ENCODE measurements at places on chromosomes 1 and 21.

DNA sequence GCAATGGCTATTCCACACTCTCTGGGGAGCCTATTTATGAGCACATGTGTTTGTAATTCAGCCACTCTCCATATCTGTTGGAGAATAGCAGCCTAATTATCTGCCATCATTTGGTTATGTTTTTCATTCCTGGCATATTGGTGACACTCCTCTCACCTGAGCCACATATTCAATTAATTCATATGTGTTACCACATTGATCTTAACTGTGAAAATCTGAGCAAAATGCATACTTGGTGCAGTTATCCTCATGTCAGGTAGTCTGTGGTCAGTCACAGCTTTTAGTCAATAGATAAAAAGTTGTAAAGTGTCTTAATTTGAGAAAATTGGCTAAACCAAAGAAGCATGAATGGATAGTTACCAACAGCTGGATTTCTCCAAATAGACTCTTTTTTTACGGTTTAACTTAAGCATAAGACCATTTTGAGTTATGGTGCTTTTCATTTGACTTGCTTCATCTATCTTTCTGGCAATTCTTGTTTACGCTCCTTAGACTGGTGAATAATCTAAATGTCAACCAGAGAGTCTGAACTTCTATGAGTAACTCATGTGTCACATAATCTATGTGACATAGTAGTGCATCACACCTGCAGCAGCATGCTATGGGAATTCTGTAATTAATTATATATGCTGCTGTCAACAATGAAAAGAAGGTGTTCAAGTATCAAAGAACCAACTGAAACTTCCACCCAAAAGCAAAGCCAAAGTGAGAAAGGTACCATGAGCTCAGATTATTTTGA, 187.7 kb upstream of the SGIP1 start:
- DNase-seq: no peak

DNA sequence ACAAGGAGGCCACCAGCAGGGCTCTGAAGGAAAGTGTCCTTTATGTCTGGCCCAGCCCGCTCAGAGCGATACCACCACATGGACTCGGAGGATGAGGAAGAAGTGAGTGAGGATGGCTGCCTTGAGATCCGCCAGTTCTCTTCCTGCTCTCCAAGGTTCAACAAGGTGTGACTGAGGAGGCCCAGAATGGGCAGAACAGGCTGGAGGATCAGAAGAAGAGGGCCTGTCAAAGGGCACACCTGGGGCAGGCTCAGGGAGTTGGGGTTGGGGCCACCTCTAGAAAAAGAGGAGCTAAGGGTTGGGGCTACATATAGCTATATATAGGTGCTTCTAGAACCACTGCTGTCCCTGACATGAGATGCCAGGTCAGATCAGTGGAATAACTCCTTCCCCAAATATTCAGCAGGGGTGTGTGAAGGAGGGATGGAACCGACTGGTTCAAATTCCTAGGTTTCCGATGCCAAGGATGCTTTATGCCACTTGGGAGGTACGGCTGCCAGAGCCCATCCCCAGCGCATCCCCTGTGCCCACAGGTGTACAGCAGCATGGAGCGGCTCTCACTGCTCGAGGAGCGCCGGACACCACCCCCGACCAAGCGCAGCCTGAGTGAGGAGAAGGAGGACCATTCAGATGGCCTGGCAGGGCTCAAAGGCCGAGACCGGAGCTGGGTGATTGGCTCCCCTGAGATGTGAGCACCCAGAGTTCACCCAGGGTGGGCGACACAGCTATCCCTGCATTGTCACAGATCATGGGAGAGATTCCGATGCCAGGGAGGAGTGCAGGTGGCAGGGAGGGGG, 102.2 kb downstream of the PIK3R3 start:
- no peak for DNase-seq

DNA sequence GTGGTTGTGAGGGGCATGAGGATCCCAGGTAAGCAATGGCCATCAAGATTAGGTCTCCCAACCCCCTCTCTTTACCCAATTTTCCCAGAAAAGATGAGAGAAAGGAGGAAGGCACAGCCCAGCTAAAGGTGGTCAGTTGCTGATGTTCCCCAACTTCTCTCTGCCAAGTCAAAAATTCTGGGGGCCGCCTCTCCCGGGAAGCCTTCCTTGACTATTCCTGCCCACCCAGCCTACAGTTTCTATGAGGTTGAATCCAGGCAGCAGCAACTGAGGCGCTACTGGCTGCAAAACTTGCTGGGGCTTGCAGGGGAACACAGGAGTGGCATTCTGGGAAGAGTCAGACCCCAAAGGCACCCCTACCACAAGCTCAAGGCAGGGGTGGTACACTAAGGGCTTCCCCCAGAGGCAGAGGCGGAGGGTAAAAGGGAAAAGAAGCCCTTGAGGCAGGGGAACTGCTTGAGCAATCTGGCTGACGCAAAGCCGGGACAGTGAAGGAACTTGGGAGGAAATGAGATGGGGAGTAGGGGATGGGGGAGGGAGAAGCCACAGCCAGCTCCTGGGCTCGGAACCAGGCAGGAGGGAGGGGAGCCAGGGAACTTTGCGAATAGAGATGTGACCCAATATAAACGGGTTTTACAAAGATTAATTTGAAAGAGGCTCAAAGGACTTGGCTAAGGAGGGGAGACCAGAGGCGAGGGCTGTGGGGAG, 31.2 kb downstream of the SDC3 start:
- no peak for DNase-seq

DNA sequence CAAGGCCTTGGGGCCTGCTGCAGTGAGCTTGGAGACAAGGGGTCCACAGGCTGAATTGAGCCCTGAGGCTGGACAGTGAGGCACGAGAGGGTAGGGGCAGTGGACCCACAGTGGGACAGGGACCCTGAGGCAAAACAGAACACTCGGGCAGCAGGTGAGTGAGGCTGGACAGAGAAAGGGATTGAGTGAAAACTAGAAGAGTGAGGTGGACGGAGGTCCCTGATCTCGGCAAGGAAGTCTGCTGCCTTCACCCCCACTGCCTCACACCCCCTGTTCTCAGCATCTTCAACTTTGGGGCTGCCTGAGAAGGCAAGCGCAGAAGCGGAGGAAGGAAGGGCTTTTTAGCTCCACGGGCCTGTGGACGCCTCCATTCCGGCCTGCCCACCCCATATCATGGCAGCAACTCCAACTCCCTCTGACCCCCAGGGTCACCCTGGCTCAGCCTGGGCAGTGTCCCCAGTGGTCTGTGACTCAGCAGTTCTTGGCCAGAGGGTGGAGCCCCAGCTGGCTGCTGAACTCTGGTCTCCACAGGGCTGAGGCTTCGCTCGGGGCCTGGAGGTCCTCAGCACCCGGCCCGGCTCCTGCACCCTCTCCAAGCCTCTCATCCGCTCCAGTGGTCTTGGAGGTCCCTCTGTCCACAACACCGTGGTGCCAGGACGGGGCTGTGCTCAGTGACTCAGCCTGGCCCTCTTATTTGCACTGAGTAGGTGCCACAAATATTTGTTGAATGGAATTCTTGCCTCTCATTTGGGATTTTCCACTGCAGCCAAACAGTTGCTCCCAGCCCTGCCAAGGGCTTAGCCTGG, 60.0 kb upstream of the EPS8L3 start:
- DNase-seq: no peak

GRCh38 chr1:147627435-147628110, 42.8 kb downstream of the ACP6 start:
- no peak for DNase-seq

GRCh38 chr21:43298546-43299440, 128.1 kb downstream of the SIK1 start:
- DNase-seq: no peak

DNA sequence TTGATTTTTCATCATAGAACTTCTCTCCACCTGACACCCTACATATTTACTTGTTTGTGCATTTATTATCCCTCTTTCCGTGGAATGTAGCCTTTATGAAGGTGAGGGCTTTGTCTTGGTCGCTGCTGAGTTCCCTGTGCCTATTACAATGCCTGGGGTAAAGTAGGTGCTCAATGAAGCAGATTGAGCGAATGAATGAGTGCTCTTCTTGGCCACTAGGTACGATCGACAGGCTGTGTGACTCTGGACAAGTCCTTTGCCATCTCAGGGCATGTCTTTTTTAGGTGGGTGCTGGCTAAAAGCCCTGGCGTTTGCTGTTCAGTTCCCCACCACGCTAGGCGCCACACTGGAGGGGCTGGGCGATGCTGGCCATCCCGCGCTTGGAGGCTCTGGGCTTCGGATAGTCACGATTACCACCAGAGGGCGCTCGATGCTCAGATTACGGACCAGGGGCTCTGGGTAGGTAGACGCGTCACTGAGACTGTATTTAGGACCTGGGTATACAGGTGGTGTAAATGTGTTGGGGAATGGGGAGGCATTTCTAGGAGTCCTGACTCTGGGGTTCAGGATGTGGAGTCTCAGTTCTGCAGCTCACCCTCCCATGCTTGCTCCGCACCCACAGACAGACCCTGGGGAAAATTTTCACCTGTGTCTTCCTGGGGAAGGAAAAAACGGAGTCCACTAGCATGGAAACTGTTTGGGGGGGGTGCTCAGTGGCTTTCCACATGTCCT, 71.0 kb upstream of the CSF3R start:
- peak; percentile 40 for DNase-seq

DNA sequence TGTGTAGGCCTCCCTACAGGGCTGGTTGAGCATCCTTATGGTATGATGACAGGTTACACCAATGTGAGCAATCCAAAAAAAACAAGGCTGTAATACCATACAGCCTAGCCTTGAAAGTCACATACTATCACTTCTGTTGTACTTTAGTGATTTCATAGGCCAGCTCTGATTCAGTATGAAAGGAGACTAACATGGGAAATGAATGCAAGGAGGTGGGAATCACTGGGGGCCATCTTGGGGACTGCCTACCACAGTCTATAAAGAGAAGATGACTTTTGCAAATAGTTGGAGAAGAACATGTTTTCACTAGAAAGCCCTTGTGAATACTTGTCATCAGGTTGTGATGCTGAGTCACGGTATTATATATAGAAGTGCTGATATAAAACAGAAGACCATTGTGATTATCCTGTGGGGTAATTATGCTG, 270.7 kb downstream of the S1PR1 start:
- no peak for DNase-seq

GRCh38 chr1:112850034-112850757, 105.8 kb downstream of the SLC16A1 start:
- DNase-seq: no peak

- DNase-seq: no peak
Observed at GRCh38 chr1:53108646-53109580, 33.5 kb downstream of the SLC1A7 start.

DNA sequence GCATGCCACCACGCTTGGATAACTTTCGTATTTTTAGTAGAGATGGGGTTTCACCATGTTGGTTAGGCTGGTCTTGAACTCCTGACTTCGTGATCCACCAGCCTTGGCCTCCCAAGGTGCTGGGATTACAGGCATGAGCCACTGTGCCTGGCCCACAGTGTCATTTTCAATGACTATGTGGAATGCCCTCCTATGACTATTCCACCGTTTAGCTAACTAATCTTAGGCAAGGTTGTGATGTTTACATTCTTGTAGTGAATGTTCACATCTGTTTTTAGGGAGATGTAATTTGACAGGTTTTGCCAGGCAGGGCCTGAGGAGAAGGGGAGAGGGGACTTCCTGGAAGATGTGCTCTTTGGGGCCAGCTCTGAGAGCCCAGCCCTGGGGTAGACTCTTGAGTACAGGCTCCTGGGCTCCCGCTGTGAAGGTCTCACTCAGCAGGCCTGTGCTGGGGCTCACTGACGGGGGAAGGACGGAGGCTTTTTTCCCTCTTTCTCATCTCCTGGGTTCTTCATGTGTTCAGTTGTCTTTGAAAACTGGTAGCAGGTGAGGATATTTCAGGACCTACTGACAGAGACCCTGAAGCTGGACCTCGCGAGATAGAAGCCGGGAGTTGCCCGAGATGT, 13.2 kb downstream of the COQ8A start:
- DNase-seq: no peak

GRCh38 chr1:47592296-47593012, 154.6 kb downstream of the FOXD2 start:
- DNase-seq: no peak

DNA sequence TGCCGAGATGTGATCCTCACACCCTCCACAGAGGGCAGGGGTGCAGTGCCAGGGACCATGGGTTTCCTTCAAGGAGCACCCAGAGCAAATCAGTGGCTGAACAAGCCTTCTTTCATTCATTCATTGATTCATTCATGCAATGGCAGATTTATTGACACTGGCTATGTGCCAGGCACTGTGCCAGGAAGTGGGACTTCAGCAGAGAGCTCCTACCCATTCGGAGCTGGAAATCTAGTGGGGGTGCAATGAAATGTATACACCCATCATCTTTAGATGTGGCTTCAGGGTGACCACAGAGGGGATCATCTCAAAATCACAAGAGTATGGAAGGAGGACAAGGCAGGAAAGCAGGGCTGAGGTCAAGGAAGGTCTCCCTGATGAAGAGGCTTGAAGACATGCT, 18.9 kb downstream of the SLC6A9 start:
- no peak for DNase-seq

DNA sequence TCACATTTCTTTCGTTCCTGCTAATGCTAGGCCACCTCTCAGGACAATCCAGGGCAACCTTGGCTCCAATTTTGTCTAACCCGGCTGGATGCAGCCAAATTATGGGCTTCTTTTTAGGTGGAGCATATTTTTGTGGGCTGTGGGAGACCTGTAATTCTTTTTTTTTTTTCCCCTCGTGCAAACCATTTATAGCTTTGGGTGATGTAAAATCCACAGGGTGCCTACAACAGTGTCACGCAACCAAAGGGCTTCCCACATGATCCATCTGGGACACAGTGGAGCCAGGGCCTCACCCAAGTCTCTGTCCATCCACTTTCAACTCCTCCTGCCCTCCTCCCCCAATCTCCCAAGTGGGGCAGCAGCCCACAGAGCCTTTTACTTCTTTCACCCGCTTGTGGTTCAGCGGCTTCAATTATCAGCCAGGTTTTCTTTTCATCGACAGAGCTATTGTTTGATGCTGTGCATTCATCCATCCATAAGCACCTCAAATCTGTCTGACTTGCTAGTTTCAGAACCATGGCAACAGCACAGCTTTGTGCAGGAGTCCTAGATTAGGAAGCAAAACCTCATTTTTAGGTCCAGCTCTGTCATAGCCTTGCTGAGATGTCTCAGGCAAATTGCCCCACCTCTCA, 10.0 kb upstream of the OVAAL start:
- no peak for DNase-seq

DNA sequence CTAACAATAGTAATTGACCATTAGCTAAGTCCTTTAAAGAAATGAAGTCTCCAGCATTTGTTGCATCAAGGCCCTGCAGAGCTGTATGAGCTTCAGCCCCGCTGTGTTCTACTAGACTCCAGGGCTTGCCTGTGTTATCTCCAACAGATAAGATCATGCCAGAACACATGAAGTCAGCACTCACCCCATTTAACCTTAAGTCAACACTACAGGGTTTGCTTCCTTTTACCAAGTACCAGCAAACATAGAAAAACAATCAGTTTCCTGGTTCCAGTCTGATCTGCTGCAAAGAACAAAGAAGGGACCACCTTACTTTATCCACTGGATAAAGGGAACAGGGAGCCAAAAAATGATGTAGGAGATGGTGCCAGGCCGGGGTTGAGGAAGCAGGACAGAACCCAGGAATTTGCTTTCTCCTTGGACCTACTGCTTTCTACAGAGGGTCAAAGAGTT, 41.3 kb upstream of the ENAH start:
- no peak for DNase-seq

GRCh38 chr21:26914557-26914956, 52.3 kb downstream of the ADAMTS5 start:
- DNase-seq: no peak
